Mucosa of gallbladder (tissue), 1 donor: ENCODE measurements at places on chromosomes 2 and 18.

DNA sequence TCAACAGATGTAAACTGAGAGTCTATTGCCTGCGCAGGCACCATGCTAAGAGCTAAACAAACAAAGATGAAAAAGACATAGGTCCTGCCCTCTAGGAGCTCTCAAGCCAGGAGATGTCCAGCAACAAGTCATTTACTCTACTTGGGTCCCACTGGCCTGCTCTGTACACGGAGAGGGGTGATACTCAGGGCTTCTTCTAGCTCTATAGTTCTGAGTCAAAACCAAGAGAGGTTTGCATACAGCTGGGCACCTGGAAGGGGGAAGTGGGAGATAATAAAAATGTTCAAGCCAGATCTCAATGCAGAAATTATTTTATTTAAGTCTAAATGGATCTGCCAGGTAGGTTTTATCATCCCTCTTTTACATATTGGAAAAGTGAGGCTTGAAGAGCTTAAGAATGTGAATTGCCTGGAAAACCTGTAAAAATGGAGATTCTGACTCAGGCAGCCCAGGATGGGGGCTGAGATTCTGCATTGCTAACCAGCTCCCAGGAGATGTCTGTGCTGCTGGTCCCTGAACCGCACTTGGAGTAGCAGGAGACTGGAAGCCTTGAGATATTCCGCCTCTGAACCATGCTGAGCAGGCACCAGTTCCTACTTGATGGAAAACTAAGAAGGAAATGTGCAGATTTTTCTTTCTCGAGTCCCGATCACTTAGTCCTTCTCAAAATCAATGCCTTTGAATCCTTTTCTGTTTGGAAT, 201.1 kb downstream of the PRKCE start:
- DNase-seq, result no peak

- DNase-seq, result no peak
These were observed 45.4 kb downstream of the EXOC6B start for GRCh38 chr2:72780477-72780876.

DNA sequence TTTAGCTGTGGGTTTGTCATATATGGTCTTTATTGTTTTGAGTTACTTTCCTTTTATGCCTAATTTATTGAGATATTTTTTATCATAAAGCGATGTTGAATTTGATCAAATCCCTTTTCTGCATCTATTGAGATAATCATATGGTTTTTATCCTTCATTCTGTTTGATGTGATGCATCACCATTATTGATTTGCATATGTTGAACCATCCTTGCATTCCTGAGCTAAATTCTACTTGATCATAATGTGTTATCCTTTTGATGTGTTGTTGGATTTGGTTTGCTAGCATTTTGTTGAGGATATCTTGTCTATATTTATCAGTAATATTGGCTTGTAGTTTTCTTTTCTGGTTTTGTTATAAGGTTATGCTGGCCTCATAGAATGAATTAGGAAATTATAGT, 308.5 kb downstream of the ADCYAP1 start:
- no peak for DNase-seq

DNA sequence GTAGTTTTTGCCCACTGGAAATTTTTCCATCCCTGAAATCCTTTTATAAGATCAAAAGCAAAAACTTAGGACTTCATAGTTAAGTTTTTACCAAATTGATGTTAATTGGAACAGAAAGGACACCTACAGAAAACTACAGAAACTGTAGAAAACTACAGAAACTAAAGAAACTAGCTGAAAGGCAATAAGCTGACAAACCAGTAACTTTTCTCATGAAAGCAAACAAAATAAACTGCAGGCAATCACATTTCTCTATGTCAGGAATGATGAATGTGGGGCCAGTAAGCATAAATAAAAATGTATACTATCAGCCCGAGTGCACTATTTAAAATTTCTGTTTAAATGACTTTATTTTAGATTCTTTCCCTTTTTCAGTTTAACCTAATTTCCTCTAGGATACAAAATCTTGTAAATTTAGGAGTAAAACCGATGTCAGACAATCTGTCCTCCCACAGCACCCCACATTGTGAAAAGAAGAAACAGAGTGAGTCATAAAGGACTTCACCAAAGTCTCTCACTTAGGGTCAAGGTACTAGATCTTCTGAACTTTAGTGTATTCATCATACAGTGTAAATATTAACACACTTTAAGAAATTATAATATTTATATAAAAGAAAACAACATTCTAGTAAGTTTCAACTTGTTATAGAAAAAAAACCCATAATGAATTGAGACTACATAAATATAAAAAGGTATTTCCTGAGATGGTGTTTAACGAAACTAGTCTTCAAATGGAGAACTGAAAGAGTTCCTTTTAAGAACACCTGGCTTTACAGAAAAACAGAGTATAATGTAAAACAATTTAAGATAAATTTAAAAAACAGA, 46.6 kb downstream of the USP40 start:
- DNase-seq, result no peak

- no peak for DNase-seq
These were observed 55.6 kb downstream of the MTX2 start for GRCh38 chr2:176324862-176325261.

- no peak for DNase-seq
These were observed 364.8 kb downstream of the TNS1 start for GRCh38 chr2:217638031-217638430.

- DNase-seq, result no peak
These were observed 30.2 kb upstream of the ROCK1 start for GRCh38 chr18:21141668-21142422.

GRCh38 chr18:63908858-63909257, 1.1 kb downstream of the SERPINB10 start:
- DNase-seq, result no peak

DNA sequence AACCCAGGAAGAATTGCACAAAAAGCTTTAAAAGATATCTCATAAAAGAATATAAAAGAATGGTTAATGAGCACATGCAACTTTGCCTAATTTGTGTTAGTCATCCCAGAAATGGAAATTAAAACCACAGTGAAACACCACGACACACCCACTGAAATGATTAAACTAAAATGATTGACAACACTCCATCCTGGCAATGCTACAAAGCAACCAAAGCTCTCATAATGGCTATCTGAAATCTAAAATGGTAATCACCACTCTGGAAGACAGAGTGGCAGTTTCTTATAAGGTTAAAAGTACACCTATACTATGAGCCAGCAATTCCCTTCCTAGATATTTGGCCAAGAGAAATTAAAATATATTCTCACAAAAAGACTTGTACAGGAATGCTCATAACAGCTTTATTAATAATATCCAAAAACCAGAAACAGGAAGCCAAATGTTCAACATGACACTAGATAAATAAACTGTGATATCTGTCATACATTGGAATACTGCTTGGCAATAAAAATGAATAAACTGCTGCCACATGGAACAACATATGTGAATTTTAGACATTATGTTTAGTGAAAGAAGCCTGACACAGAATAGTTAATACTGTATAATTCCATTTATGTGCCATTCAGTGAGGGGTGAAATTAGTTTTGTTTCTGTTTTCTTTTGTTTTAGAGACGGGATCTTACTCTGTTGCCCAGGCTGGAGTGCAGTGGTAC, 105.3 kb upstream of the BCL2L11 start:
- no peak for DNase-seq

GRCh38 chr2:86331384-86331783, 6.0 kb downstream of the REEP1 start:
- DNase-seq, result no peak

DNA sequence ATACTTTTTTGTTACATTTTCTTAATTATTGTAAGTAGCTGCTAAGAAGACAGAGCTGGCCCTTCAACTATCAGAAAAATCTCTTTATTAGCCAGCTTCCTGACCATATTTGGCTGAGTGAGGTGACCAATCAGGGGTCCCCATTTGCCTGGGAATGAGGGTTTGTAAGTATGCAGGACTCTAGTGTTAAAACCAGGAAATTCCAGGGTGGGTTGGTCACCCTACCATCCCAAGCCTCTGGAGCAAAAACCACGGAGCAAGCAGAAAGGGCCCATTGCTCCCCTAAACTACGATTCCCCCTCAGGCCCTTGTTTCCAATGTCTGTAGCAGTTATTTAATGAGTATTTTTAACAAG, 165.6 kb upstream of the NCKAP5 start:
- DNase-seq, result no peak

GRCh38 chr18:5462227-5462626, 81.6 kb downstream of the EPB41L3 start:
- no peak for DNase-seq

DNA sequence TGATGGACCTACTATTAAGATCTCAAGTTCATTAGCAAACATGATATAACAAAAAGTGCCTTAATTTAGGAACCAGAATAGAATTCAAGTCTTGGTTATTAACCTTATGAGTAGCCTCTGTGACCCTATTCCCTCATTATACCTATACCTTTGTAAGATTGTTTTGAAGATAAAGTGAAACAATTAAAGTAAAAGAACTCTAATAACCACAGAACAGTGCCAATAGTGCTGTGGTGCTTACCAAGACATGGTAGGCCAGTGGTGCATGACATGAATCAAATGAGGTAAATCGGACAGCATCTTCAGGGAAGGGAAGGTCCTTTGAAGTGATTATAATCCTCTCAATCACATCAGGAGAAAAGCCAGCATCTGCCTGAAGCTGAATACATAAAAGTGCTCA, 36.4 kb downstream of the METTL4 start:
- no peak for DNase-seq

GRCh38 chr2:58064086-58064485, 17.5 kb downstream of the VRK2 start:
- no peak for DNase-seq

DNA sequence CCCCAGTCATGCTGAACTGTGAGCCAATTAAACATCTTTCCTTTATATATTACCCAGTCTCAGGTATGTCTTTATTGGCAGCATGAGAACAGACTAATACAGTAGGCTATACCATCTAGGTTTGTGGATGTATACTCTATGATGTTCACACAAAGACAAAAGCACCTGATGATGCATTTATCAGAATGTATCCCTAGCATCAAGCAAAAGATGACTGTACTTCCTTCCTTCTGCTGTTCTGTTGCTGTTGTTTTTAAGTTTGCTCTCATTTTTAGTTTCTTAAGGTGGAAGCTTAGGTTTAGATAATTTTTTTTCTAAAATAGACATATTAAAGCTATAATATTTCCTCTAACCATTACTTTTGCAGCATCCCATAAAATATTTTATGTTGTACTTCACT, 12.4 kb downstream of the ZSCAN30 start:
- no peak for DNase-seq

DNA sequence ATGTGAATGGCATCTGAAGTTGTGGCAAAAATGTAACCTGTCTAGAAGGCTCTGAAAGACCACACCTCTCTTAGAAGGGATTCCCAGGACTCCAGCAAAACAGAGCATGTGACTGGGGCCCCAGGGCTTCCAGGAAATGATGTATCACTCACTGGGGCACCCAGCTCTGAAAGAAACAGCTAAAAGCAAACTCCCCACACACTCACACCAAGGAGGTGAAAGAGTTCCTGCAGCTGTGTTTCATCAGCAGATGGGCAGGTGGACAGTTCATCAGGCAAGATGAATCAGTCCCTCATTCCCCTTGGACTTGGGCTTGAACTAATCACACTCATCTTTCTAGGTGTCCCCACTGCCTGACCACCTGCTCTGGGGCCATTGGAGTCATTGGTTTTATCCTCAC, 76.2 kb downstream of the CCBE1 start:
- DNase-seq, result no peak

DNA sequence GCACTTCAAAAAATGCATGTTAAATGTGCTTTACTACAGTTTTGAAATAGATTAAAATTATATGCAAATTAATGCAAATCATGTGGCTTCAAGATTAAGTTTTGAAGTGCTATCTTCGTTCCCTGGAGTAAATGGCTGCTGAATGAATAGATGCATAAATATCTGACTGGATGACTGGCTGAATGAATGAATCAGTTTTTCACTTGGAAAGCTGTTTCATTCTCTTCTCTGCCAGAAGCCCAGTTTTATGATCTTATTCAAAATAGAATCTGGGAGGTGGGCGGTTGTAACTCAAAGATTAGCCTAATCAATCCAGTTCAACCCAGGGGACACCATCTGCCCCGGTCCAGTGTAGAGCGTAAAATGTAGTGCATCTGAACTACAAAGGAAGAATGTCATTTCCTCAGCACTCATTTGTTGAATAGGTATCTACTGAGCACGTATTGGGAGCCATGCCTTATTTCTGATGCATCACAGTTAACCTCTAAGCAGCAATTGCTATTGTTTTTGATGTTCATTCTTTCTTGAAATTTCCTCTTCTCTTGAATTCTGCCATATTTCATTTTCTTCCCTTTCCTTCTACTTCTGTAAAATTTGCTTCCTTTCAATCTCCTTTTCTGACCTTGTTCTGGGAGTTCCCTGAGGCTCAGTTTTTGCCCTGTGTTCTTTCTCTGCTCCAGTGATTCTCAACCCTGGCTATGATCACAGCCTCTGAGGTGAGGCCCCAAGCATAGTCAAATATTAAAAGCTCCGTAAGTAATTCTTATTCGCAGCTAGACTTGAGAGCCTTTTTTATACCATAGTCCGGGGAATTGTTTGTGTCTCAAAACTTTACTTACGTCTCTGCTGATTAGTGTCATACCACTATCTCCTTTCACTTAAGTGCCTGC, 282.7 kb downstream of the PARD3B start:
- no peak for DNase-seq

DNA sequence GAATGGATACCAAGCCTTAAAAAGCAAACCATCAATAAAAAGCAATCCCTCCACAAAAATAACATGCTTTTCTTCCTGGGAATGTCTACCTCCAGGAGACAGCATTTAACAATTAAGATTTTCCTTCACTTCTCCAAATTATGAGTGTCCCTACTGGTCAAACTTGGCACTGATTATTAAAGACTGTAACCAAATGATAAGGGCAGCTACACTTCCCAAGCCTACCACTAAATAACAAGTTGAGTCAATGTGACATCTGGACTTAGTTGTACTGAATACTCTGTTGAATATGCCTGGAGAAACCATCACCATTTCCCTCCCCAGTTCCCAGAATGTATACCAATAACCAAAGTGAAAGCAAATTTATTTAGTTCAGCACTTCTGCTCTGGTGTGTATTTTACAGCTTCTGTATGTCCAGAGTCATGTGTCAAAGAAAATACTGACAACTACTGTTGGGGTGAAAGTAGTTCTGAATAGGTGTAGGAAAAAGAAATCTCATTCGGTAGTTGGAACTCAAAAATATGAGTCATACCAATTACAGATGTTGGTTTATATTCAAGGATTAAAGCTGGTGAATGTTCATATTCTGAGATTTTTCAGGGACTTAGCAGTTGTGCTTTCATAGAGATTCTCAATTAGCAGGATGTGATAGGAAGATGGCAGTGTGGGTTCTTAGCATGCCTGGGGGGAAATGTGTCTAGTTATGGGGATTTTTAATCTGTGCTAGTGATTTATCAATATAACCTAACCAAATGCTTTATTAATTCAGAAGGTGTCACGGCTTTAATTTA, 1291.6 kb upstream of the GYPC start:
- no peak for DNase-seq

- no peak for DNase-seq
These were observed 3.8 kb upstream of the SEMA4C start for GRCh38 chr2:96873651-96874096.

- DNase-seq, result no peak
These were observed 293.6 kb upstream of the THUMPD2 start for GRCh38 chr2:40072442-40073232.

- DNase-seq, result no peak
These were observed 36.6 kb downstream of the CEP68 start for GRCh38 chr2:65092791-65093190.
